ENCODE measurements at places on chromosomes 1 and 21.
A peak's percentile ranks its signal among the peaks of the same experiment; 100 is the strongest.

GRCh38 chr21:29940361-29940760, 565 bp upstream of the GRIK1 start:
- ATAC-seq: no peak

DNA sequence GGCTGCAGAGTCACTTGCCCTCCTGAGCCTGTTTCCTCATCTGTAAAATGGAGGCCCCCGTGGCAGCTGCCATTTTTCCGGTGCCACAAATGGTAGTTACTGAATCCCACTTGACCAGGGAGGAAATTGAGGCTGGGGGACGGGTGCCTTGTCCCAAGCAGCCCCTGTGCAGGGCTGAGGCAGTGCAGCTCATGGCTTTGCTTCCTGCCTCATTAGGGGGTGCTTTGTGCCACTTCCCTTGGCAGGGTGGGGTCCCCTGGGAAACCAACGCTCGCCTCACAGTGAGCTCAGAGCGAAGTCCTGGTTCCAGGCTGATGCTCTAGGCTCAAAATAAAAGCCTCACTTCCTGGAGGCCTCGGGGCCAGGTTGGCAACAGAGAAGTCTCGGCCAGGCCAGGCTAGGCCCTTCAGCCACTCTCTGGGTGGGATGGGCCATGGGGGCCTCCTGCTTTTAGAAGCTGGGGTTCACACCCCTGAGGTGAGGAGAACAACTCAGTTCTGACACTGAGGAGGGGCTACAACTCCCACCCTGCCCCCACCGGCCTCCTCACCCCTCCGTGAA, 6.8 kb downstream of the LAPTM5 start:
- ATAC-seq: no peak

- ATAC-seq: peak; percentile 97
Observed at GRCh38 chr21:26945916-26946675, 20.8 kb downstream of the ADAMTS5 start.

DNA sequence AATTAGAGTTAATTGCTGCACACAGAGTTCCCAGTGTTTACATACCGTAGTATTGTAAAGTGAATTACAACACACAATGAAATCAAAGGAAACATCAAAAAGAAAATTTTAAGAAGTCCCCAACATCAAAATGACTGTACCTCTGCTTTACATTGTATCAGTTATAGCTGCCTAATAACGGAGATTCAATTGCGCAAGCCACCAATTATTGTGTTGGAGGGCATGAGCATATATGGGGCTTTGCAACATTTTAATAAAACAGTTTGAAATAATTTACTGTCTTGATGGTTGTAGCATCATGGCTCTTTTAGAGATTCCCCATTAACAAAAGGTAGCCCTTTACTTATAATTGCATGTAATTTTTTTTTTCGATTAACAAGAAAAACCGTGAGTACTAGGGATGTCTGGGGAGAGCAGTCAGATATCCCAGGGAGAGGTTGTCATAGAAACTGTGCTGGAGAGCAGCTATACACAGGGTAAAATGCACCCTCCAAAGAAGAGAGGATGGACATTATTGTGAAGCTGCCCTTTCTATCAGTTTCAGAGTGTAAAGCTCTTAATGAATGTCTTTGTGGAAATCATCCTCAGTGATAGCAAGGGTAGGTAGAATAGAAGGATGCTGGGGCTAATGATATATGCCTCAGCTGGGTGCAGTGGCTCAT, 55.9 kb upstream of the BTG3 start:
- ATAC-seq: no peak

GRCh38 chr1:205454903-205455335, 926 bp downstream of the BLACAT1 start:
- no peak for ATAC-seq

- ATAC-seq: no peak
Observed at GRCh38 chr1:17773591-17774326, 18.6 kb downstream of the ACTL8 start.
